ENCODE measurements at places on chromosomes 1 and 21.

DNA sequence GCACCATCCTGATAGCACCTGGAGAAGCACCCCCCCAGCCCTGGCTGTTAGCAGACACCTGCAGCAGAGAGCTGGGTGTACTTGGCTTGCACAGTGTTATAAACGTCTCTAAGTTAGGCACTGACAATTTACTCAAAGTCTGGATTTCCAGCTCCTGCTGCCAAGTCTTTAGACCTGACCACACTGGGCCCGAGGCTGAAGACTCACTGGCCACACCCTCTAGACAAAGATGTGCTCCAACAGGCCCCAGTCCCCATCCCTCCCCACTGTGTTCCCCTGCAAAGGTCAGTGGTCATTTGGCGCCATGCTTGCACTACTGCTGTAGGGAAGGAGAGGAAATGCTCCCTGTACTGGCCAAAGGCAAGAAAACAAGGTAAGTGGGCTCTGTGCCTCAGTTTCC is 31.1 kb downstream of the PADI6 start:
- no peak for DNase-seq

- no peak for DNase-seq
Observed at GRCh38 chr1:175675017-175675416, 68.4 kb downstream of the TNR start.

DNA sequence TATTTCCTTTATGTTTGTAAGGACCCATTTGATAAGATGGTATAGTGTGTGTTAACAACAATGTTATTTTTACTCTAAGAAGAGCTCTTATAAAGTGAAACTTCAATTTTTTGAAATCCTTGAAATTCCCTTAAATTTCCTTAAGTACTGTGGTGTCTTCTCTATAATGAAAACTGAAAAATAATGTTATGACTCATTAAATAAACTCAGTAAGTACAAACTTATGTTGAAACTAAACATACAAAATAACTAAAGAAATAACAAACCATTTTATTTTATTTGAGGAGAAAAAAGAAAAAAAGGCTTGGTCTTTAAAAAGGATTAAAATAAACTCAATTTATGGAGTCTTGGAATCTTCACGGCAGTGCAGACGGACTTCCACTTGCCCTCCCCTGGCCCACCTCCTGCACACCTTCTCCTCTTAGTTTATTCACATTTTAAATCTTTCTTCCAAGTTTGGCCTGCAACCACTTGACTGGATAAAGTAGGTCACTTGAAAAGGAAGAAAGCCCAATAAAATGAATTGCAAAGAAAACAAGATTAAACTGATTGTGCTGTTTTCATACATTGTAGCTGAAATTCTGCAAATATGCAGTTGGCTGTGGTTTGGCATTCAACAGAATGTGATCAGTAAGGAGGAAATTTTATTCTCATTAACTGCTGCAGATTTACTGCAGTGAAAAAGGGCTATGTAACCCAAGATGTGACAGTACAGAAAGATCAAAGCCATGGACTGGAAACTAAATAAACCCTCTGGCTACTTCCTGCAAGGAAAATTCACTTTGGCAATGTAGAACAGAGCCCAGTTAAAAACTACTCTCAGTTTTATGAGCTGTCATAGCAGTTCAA is 48.5 kb upstream of the SCYL3 start:
- no peak for DNase-seq

DNA sequence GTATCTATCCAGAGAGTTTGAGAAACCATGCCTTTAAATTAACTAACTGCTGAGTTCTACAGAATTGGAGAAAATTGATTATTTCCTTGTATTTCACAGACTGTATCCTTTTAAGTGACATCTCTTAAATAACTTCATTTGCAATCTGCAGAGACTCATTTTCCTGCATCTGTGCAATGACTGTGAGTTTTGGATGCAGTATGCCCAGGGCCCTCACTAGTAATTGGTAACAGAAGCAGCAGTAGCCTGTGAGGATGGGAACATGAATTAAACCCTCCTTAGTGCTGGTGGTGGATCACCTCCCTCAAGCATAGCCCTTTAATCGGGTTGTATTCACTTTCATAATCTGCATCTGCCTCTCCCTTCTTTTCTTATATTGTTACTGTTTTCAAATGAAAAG is 21.7 kb upstream of the SH3D21 start:
- DNase-seq, result no peak

DNA sequence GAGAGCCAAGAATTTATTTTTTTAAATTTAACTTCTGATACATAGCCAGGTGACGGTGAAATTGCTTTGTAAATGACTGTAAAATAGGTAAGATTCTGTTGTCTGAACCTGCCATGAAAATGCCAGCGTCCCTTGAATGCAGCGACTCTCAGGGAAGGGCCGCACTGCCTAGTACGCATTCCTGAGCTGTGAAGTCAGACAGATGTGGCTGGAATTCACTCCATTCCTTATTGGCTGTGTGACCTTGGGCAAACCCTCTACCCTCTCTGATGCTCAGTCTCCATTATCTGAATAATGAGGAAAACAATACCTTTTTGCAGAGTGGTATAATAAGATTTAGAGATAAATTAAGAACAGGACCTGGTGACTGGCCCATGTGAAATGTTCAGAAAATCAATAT is 167.1 kb upstream of the DAB1 start:
- no peak for DNase-seq

DNA sequence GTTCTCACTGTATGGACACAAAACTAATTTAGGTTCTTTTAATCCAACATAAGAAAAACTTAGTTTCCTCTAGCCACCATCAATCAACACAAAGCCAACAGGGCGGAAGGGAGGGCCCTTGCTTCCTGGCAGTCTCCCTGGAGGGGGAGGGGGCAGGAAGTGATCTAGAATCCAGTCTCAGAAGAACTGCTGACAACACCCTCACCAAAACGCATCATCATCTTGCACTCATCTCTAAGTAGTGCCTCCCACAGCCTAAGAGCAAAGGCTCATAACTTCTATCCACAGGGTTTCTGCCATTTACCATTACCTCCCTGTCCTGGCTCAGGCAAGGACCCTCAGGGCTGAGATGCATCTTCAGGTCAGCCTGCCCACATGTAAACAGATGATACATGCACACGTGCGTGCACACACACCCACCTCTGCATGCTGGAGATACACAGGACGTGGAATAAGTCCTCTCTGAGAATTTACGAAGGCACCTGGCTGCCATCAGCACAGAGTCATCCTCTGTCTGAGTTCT is 20.5 kb downstream of the HIVEP3 start:
- DNase-seq, result peak; percentile 24

All from activated CD4-positive, alpha-beta T cell treated with anti-CD3 and anti-CD28 coated beads, Interleukin-2, amount 50 U/mL, for 24 hours (primary cell).